ENCODE measurements at places on chromosomes 11 and 22.

DNA sequence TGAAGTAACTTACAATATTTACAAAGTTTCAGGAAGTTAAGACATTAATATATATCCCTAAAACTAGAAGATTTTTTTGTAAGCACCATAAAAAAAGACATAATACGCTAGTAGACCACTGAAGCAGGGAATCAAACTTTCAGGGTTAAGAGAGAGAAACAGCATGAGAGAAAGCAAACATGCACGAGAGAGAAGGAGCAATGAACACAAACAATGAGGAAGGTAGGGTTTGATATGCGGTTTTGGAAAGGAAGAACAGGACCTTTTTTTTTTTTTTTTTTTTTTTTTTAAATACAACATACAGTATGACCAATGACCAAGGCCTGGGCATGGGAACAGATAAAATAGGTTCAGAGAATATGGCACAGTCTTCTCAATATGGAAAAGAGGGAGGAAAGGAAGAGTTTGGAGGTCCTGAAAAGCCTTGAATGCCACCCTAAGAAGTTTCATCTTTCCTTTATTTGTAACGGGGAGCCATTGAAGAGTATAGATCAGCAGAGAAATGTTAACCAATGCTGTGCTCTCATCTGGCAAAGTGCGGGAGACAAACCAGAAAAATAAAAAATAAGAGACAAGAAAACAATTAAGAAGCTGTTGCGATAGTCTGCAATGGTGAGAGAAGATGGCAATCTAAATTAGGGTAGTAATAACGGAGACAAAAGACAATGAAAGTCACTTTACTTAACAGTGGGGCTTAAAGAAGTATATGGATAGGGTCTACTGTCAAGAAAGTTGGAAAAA lies 101.0 kb downstream of the USP35 start:
- DNase-seq: no peak

DNA sequence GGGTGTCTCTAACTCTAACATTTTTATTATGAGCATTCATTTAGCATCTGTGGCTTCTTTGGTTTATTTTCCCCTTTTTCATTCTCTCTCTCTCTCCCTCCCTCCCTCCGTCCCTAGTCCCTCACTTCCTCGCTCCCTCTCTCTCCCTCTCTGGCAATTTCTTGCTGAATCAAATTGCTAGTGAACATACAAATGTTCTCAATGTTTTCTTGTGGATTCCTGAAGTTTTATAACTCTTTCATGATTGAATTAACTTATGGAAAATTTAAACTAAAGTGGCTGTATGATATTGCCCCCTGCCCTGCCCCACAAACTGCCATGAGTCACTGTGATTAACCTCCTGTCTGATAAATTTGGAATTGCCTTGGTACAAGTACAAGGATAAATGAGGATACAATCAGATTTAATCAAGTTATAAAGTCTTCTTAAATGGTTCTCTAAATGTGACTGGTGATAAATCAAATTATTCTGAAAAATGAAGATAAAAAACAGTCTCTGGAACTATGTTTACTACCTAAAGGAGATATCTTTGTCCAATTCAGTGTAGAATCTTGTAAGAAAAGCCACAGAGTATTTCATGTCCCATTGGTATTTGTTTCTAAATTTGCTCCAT lies 143.0 kb upstream of the PDGFD start:
- no peak for DNase-seq

- no peak for DNase-seq
Observed at GRCh38 chr22:20055654-20056053, 24.4 kb upstream of the DGCR8 start.

DNA sequence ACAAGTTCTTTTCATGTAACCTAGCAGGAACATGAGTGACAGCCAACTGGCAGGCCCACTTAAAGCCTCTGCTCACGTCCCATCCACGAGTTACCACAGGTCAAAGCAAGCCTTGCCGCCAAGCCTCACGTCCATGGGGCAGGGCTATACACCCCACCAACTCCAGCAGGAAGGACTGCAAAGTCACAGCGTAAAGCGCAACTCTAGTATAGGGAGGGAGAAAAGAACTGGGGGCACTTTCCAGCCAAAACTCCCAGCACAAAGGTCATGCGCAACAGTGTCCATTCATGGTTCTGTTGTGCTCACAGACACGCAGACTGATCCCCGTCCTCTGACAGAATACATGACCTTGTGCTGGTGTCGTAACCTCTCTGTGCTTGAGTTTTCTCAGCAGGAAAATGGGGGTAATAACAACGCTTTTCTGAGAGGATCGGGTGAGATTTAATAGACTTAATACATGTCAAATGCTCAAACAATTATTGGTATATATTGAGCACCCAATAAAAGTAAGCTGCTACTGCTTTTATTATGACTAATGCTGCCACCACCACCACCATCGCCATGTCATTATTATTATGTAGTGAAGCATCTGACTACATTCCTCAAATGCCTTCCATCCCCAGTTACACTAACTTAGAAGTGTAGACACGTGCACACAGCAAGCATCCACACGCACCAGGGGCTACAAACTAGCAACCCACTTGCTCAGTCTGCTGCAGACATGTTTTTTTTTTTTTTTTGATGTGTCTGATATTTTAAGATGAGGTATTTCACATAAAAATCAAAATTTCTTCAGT lies 104.4 kb upstream of the PARVA start:
- no peak for DNase-seq

DNA sequence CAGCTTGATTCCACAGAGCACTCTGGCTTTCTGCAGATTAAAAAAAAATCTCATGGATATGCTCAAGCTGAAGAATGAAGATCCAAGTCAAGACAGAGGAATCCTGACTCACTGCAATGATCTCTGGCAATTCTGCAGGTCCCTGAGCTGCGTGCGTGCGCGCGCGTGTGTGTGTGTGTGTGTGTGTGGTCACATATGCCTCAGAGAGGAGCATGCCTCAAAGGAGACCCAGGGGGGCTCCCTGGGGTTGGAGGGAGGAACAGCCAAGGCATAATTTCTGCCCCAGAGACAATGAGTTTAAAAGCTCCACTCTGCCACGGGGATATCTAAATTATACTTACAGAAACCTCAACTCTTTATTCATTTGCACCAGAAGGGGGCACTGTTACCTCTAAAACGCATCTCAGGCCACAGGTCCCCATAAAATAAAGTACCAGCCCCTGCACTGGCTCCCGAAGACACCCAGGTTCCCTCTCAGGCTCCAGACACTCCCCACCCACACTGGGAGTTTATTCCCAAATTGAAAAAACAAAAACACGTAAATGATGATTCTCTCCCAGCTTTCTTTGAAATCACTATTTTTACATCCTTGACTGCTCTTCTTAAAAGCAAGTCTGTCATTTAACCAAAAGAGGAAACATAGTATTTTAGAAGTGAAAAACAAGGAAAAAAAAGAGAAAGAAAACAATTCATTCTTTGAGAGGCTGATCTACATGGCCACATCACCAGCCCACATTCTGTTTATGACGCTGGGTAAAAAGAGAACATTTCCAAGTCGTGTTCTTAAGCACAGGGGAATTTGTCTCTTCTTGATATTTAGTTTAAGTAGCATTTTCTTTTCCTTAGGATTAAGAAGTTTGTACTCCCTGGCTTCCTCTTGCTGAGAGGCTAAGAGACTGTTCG lies 401.0 kb downstream of the LARGE1 start:
- DNase-seq: no peak

- no peak for DNase-seq
Observed at GRCh38 chr11:17004486-17005148, 9.6 kb downstream of the PLEKHA7 start.

- no peak for DNase-seq
Observed at GRCh38 chr11:95991101-95991500, 67.2 kb upstream of the MTMR2 start.

- no peak for DNase-seq
Observed at GRCh38 chr22:43995057-43995685, 28.9 kb upstream of the PARVB start.

DNA sequence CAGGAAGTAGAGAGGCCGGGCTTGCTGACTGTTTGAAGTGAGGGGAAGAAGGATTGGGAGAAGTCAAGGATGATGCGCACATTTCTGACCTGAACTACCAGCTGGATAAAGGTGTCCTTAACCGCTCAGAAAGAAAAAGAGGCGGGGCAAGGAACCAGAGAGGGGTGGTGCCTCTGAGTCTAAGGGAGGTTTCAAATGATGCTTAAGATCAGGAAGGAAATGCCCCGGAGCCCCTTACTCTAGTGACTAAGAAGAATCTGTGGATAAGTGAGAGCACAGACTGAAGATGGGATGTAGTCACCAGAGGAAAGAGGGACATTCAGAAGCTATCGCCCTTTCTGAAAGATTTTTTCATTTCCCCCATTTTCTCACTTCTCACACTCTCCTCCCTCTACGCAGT lies 12.7 kb downstream of the DCHS1 start:
- DNase-seq: no peak

- DNase-seq: no peak
Observed at GRCh38 chr11:110366291-110366690, 63.5 kb upstream of the FDX1 start.

GRCh38 chr22:47589271-47590250 lies 827.1 kb downstream of the TBC1D22A start:
- no peak for DNase-seq

GRCh38 chr11:108965306-108966001 lies 300.6 kb downstream of the DDX10 start:
- DNase-seq: no peak

GRCh38 chr22:23652711-23653110 lies 20.6 kb upstream of the DRICH1 start:
- DNase-seq: no peak

DNA sequence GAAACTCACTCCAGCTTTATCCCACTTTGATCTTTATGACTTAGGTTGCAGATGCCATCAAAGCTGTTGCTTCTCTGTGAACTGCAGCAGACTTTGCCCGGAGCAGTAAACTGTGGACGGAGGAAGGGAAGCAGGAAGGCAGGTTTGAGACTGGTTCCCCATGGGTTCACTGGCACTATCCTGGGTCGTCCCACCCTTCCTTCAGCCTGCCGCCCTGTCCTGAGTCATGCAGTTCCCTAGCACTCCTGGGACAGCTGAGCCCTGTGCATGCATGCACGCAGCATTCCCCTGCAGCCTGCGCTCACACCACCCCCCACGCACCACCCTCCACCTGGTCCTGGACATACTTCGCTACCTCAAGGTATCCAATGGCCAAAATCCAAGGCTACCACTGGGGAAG lies 23.5 kb upstream of the P2RY2 start:
- DNase-seq: no peak

GRCh38 chr11:10358696-10359095 lies 53.8 kb downstream of the ADM start:
- DNase-seq: no peak

GRCh38 chr11:123371506-123372297 lies 58.4 kb upstream of the GRAMD1B start:
- DNase-seq: no peak

DNA sequence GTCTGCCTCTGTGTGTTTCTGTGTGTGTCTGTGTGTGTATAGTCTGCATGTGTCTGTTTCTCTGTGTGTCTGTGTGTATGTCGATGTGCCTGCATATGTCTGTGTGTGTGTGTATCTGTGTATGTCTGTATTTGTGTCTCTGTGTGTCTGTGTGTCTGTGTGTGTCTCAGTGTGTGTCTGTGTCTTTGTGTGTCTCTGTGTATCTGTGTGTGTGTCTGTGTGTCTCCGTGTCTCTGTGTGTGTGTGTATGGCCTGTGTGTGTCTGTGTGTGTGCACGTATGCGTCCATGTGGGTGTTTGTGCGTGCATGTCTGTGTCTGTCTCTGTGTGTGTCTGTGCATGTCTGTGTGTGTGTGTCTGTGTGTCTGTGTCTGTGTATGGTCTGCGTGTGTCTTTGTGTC lies 439 bp downstream of the SNX32 start:
- DNase-seq: no peak

GRCh38 chr11:74157169-74157568 lies 13.6 kb downstream of the C2CD3 start:
- no peak for DNase-seq

DNA sequence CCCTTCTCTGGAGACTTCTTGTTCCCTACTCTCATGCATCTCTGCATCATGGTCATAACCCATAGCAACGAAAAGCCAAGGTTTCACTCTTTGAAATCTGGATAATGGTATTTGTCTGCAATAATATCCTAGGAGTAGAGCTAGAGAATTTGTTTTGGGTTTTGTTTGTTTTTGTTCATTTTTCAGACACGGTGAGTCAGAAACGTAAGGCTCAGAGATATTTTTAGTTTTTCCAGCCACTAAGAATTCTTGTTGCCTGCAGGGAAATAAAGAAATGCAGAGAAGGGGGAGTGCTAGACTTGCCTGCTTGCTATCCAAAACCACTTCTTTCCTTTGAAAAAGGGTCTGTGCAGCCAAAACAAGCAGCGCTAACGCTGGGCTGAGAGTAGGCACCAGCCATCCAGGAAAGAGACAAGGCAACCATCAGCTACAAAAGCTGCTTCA lies 26.0 kb downstream of the POU2AF3 start:
- no peak for DNase-seq

GRCh38 chr11:112118176-112118575 lies 31.5 kb downstream of the SDHD start:
- DNase-seq: no peak

- DNase-seq: no peak
Observed at GRCh38 chr11:127902382-127902781, 685.0 kb downstream of the ETS1 start.

DNA sequence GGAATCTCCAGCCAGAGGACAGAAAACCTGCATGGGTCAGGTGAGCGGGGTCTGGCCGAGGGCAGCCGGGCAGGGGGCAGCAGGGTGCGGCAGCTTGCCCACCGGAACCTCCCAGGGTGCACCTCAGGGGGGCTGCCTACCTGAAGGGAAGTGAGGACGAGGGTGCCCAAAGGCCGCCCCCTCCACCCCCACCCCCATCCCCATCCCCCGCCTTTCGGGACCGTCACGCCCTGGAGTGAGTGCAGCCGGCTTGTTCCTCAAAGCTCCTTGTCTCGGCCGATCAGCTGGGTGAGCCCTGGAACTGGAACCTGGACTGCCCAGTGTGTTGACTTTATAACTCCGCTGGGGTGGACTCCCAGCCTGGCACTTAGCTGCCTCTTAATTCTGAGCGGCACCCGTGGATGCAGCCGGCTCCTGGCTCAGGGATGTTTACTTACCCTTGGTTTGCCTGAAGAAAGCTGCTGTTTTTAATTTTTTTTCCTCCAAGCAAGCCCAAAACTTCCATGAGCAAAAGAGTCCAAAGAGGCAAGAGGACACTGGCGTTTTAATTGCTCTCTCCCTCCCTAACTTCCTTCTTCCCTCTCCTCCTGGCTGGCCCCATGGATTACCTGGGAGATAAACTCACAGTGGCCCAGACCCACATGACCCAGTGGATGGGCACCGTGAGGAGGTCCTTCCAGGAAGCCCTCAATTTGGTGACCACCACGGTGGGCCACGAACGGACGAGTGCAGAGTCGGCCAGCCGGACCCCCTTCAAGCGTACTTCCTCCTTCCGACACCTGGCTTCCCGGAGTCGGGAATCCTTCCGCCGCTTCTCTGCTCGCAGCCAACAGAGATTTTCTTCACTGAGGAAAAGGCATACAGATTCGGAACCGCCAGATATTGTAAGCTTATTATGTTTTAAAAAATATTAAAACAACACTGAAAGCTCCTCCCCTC lies 87.8 kb upstream of the CRYBB3 start:
- DNase-seq: no peak

GRCh38 chr11:121048464-121049233 lies 24.7 kb downstream of the TBCEL start:
- no peak for DNase-seq
